ENCODE measurements at places on chromosomes 6 and 20.

DNA sequence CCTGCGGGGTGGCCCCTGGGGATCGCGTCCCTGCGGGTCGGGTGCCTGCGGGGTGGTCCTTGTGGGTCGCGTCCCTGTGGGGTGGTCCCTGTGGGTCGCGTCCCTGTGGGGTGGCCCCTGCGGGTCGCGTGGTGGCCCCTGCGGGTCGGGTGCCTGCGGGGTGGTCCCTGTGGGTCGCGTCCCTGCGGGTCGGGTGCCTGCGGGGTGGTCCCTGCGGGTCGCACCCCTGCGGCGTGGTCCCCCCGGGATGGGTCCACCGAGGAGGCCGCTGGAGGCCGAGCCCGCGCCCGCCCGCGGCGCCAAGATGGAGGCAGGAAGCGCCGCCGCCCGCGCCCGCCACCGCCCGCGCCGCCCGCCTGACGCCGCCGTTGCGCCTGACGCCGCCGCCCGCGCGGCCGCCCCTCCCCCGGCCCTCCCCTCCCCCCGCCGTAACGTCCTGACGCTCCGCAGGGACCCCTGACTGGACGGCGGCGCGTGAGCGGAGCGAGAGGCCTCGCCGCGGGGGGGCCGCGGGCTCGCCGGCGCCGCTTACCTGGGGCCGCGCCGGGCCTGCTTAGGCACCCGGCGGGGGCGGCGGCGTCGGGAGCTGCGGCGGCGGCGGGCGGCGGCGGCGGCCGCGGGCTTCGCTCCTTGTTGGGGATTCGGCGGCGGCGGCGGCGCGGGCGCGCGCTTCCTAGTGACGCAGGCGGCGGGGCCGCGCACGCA, at the start of gene GMEB2:
Gene GMEB2 (minus strand): TSS at position 678 of the 705 bp plus-strand sequence. CDS start 7,704 bp downstream, outside the sequence.
- peak; percentile 67 for DNase-seq

- no peak for DNase-seq
Measured at GRCh38 chr20:40922865-40923264, 105.8 kb upstream of the TOP1 start.

DNA sequence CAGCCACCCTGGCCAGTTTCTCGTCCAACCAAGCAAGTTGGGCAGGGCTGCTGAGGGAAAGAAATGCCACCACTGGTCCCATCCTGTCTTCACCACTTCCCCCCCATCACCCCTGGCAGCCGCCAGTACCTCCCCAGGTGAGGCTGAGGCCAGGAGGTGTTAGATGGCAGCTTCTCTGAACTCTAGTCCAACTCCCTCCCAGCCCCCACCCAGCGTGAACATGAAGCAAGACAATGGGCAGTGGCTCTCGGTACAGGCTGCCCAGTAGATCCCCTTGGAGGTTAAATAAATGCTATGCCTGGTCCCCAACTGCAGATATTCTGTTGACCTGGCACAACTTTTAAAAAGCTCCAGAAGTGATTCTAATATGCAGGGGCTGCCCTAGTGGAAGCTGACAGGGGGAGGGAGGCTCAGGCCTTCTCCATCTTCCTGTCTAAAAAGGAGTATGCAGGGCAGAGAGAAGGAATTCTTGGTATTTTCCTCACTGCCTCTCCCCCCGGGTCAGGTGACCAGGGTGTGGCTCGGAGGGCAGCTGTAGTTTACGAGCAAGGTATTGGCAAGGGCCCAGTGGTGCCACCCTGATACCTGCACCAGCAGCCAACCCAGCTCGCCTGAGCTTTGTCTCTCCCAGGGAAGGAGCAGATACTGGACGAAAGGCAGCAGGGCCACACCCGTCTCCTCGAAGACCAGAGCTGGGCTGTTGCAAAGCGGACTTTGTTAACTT, 25.7 kb downstream of the KCNK5 start:
- DNase-seq = no peak

- no peak for DNase-seq
Measured at GRCh38 chr6:135875446-135875845, 23.9 kb downstream of the PDE7B start.

- DNase-seq = peak; percentile 96
Measured at GRCh38 chr20:50333812-50334211, 143.2 kb downstream of the CEBPB start.

DNA sequence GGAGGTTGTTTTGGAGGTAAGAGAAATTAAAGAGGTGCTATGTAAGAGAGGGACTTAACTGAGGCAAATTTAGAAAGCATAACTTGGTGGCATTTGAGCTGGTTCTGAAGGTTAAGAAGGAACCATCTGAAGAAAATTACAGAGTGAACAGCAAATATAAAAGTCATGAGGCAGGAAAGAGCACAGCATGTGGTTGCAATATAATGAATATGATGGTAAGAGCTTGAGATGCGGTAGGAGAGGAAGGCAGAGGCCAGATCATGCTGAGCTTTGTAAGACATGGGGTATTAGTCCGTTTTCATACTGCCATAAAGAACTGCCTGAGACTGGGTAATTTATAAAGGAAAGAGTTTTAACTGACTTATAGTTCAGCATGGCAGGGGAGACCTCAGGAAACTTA, 279.1 kb downstream of the UTRN start:
- DNase-seq = no peak

DNA sequence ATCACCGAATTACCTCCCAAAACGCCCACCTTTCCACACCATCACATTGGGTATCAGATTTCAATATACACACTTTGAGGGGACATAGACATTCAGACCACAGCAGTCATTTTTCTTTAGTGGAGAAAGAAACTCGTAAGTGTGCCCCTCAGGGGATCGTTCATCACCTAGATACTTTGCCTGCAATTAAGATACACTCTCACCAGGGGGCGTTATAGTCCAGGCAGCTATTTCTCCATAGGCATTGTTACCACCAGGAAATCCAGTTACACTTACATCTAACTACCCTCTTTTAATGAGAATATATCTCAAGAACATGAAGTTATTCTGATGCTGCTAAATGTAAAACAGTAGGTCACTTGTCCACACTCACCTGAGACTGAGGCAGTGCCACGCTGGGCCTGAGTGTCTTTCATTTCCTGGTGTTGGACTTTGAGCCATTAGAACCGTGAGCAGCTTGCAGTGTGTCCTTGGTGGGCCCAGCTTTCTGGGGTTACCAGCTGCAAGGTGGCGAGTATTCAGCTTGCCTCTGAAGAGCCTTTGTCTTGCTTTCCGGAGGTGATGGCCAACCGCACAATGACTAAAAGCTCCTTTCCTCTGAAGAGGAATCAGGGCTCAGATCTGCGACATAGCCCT, 35.1 kb upstream of the UNC93A start:
- no peak for DNase-seq

GRCh38 chr6:38579010-38579628, 60.6 kb downstream of the BTBD9 start:
- no peak for DNase-seq

GRCh38 chr6:154842833-154843232, 109.6 kb downstream of the SCAF8 start:
- DNase-seq = no peak

GRCh38 chr20:53621482-53622246, 28.0 kb upstream of the ZNF217 start:
- DNase-seq = peak; percentile 97

DNA sequence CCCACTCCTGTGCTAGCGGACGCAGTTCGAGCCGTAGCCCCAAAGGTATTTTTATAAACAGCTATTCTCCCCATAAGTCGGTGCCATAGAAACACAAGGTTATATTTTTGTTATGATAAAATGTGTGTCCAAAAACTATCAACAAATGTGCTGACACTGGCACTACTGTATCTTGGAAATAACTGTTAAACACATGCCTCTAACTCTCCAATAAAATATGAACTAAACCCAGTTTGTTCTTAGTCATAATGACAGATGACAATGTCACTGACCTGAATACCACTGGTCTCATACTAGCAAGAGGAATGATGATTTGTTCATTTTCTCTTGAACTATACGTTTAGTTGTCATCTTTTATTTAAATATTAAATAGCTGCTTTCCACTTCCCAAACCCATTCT, 51.4 kb upstream of the NUP153 start:
- no peak for DNase-seq

GRCh38 chr6:12189661-12190060, 100.5 kb upstream of the EDN1 start:
- DNase-seq = peak; percentile 12

GRCh38 chr20:645318-646106, 7.5 kb downstream of the SRXN1 start:
- peak; percentile 50 for DNase-seq

DNA sequence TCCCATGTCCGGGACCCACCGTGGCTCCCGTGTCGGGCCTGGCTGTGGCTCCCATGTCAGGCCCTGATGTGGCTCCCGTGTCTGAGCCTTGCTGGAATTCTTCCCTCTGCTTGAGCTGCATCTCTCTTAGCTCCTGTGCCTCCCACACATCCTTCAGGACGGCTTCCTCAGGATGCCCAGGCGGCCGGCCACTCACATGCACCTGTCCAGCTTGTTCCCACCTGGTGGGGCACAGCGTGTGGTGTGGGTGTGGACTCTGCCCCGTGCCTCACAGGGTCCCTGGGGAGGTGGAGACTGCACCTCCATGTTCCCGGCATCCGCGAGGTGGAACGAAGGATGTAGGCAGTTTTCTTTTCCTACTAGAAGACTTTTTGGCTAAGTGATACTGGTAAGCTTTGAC, 170.7 kb downstream of the SMOC2 start:
- DNase-seq = no peak

GRCh38 chr6:167092672-167093339, 30.1 kb upstream of the CCR6 start:
- no peak for DNase-seq

DNA sequence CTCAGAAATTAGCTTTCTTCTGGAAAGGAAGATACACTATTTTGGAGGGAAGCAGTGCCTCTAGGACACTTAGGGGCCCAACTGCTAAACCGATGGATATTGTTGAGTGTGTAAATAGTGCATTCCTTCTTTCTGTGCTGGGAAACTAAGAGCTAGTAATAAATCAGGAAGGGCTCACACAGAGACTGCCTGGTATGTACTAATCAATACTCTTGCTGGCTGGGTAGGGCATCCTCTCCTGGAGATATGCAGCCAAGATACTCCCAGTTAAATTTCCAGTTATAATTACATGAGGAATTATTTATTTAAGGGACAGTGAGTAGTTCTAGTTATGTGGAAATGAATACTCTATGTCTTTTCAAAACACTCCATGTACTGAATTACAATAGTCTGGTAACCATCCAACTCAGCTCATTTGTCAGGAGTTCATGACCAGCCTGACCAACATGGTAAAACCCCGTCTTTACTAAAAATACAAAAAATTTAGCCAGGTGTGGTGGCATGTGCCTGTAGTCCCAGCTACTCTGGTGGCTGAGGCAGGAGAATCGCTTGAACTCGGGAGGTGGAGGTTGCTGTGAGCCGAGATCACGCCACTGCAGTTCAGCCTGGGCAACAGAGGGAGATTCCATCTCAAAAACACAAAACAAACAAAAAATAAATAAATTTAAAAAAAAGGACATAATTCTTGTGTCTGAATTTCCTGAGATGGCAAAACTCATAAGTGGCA, 100.0 kb downstream of the OR2B2 start:
- no peak for DNase-seq

GRCh38 chr6:69489970-69490369, 306.8 kb downstream of the LMBRD1 start:
- DNase-seq = no peak

GRCh38 chr20:33298391-33298790, 15.4 kb downstream of the BPIFB1 start:
- no peak for DNase-seq

DNA sequence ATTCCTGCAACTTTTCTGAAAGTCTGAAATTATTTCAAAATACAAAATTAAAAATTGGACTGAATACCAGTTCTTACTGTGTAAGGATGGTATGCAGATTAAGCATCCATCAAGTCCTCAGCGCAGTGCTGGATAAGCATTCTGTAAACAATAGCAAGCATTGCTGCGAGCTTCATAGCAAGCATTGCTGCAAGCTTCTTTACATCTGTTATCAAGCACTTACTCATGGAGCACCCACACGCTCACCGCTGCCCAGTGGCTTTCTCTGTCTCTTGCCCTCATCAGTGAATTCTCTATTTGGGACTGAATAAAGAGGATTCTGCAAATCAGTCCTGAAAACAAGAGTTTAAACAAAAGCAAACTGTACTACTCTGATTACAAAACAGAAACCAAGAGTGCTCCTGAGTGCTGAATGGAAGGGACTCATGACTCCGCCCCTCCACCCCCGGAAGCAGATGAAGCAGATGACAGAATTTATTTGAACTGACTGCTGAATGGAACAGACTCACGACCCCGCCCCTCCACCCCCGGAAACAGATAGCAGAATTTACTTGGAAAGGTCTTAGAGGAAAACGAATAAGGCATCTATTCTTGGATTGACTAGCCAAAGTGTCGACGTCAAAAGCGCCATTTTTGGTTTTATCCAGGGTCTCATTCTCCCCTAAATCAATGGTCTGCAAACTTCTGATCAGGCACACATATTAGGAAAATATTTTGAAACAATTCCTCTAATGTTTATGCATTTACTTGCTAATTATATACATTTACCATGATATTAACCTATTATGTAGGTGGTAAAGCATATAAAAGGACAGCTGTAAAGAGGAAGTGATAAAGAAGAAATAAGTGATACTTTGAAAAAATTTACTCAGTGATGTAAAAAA, 22.1 kb upstream of the EYA2 start:
- peak; percentile 50 for DNase-seq

DNA sequence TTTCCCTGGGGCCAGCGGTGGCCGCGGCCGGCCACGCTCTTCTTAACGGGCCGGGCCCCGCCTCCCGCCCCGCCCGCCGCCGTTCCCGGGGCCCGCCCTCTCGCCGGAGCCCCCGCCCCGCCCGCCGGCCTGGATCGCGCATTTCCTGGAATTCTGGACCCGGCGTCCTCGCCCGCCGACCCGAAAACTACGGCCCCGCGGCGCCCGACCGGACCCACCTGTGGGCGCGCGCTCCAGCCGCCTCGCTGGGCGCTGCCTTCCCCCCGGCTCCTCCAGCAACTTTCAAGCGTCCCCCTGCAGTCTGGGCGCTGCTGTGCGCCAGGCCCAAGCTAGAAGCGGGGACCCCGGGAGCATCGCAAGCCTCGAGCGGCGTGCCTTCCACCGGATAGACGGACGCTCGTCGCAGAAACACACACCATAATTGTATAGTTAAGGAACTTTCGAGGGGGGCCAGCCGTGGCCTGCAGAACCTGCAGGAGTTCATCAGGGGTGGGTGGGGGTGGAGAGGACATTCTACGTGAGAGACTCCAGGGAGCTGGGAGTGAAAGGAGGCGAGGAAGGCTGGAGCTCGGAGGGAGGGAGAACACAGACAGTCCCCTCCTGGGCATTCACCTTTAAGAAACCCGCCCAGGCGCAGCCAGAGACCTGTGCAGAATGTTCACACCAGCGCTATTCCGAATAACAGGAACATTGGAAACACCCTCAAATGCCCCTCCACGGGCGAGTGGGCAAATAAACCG, at the start of gene ADA:
Gene ADA (minus strand): TSS at position 16 of the 740 bp plus-strand sequence. CDS start 92 bp downstream, outside the sequence.
- DNase-seq = peak; percentile 43

- DNase-seq = no peak
Measured at GRCh38 chr6:169208011-169208410, 45.6 kb downstream of the THBS2 start.

GRCh38 chr6:117555882-117556498, 46.3 kb downstream of the GOPC start:
- peak; percentile 21 for DNase-seq

DNA sequence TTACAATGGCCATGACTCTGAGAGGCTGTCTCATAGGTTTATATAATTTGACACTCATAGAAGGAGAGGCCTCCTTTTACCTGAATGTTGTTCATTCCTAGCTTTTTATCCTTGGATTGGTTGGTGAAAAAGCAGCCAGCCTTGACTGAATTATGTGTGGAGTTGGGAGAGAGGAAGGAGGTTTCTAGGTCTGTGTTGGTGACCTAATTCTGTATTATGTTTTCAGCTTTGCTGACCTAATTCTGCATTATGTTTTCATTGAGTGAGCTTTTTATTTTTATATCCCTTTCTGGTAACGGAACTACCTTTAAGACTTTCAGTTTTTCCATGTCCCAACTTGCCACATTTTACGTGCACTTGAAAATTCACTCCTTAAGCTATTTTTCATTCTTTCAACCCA, 59.1 kb upstream of the RNF144B start:
- no peak for DNase-seq
